ENCODE measurements at places on chromosomes 1 and 21.

DNA sequence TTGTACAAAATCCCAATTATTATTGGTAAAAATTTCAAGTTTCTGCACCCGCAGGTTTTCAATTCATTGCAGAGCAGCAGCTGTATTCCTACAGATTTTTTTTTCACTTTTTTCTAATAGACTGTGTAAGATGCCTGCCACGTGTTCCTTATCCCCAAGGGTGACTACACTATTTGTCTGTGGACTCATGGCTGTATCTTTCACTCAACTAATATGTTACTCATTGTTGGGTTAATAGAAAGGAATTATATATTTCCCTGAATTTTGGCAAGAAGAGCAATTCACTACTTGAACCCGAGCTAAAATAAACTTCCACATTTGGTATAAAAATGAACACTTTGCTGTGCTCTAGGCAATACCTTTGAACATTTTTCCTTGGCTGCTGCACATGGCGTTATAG, 158.7 kb downstream of the NCAM2 start:
- DNase-seq = no peak

DNA sequence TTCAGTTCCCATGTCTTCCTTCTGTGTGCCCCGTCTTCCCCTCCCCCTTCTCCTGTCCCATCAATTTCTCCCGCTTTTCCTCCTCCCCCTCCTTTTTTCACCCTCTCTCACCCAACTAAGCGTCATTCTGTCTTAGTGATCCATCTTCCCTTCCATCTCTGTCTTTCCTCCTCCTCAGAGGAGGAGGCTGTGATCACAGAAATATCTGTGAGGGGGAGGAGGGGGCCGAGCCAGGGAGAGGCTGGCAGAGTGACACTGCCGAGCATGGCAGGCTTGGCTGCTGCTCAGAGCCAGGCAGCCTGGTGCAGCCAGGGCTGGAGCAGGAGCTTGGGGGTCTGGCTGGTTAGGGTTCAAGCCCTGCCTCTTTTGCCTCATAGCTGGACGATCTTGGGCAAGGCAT, 7.6 kb downstream of the HTR6 start:
- no peak for DNase-seq

GRCh38 chr1:212979340-212980122, 29.2 kb downstream of the VASH2 start:
- DNase-seq = no peak

- DNase-seq = peak; percentile 58
Measured at GRCh38 chr1:179142889-179143299, 61.0 kb downstream of the TOR3A start.

DNA sequence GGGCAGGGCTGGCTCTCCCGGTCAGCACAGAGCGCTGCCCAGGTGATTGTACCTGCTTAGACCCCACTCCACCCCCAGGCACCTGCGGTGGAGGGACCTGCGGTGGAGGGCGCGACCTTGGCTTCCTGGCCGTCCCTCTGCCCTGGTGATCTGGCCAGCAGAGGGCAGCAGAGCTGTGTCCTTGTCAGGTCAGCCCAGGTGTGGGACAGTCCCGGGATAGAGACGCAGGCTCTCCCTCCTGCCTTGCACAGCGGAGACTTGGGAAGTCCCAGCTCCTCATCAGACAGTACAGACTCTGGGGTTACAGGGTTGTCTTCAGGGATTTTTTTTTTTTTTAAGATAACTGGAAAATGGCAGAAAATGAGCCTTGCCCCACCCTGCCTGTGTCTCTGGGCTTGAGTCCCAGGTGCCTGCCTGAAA, 10.0 kb downstream of the SLX9 start:
- DNase-seq = peak; percentile 82

DNA sequence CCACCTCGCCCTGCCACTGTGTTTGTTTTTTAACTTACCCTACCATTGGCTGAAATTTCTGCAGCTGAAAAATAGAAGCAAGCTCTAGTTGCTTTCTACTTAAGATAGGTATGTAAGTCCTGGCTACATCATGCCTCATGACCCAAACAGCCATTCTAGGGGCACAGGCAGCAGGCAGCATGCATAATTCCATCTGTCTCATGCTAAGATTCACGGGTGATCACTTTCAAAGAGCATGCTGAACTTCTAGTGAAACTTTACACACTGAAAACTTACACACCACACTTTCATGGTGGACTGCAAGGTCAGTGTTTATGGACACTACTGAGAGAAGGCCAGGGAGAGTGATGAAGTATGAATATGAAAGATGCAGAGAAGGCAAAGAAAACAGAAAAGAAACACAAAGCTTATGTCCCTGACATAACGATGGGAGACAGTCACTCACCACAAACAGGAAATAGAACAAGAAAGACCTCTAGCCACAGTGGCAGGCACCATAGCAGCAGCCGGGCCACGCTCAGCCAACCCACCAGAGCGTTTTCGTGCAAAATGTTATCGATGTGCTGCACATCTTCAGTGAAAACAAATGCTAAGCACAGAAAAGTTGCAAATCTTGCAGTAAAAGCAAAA, 102.3 kb upstream of the TIAM1 start:
- DNase-seq = peak; percentile 38

DNA sequence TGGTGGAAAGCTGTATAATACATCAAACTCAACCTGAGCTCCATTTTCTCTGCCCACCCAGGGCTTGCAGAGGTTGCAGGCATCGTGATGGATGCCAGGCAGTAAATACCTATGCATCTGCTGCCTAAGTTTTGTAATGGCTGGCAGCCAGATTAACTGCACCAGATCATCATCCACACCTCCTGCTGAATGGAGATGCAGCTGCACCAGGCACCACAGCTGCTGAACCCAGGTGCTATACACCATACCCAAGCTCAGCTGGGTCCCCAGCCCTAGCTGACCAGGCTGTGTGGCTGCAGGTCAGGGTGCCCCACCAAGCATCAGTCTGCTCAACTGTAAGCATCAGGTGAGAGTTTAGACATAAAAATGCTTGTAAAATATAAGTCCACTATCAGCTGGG, 6.7 kb upstream of the SNAPIN start:
- DNase-seq = no peak

GRCh38 chr1:177686933-177687332, 282.9 kb downstream of the SEC16B start:
- DNase-seq = no peak

DNA sequence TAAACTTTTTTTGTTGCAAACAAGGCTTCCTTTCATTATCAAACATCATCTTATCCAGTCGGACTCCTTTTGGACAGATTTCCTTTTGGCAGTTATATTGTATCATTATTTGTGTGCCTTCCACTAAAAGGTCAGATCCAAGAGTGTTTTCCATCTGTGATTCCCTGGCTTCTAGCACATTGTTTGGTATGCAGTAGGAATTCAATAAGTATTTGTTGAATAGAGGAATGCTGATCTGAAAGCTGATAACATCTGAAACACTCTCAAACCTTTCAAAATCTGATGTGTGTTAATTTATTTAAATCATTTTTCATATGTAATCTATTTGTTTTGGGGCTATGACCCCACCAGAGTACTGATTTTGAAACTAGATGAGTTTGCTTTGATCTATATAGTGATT, 39.0 kb downstream of the NDC1 start:
- no peak for DNase-seq

DNA sequence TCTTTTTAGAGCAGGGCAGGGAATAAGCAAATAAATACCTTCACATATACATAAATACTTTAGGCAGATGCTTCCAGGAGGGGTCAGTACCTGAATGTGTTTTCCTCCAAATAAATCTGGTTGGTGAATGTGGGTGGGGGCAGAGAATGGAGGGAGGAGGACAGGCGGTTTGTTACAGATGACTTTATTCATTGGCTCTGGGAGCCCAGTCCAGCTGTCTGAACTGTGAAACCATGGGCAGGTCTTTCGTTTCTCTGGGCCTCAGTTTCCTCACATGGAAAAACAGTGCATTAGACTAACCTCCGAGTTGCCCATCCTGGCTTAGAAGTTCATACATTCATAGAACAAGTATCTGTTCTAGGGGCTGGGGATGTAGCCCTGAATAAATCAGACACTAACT, 124.6 kb downstream of the IER5 start:
- DNase-seq = no peak

- DNase-seq = no peak
Measured at GRCh38 chr1:92951141-92951582, 10.1 kb downstream of the DIPK1A start.

GRCh38 chr1:56190806-56191365, 388.5 kb downstream of the PLPP3 start:
- DNase-seq = no peak

DNA sequence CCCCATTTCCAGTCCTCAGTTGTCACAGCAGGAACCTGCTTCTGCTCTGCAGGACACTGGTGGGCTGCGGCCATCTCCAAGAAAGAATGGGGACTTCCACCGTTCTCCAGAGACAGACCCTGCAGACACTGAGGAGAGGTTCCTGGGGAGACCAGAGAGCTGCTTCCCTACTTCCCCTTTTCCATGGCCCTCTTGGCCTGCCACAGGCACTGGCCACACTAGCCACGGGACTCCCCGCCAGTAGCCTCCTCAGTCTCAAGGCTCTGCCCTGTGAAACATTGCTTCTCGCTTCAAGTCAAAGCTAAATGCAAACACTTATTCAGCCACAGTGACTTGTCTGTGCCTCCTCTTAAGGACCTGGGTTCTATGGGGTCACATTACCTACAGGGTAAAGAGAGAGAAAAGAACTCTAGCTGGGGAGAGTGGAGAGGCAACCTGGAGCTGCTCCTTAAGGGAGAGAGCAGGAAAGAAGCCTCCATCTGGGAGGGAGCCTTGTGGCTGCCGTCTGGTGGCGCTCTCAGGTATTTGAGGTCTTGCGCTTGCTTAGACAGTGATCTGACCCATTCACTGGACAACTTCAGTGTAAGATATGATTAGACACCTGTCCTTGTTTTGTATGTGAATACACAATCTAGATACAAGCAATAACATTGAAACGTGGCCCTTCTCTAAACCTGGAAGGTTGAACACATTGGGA, 5.4 kb upstream of the SLAMF8 start:
- DNase-seq = no peak

GRCh38 chr1:43506233-43506632, 24.4 kb upstream of the PTPRF start:
- DNase-seq = no peak

GRCh38 chr21:44489962-44490361, 34.7 kb downstream of the LRRC3 start:
- DNase-seq = no peak

DNA sequence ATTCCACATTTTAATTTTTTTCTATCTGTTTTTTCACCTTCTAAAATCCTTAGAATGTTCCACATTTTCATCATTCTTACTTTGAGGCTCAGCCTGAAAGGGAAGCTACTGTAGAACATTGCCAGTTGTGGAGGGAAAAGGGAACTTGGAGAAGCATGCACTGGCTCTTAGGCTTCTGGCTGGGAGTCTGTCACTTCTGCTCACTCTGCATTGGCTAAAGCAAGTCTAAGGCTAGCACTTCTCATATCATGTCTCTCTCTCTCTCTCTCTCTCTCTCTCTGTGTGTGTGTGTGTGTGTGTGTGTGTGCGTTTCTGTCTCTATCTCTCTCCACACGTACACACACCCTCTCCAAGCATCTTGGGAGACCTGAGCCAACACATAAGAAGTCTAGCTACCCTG, 49.6 kb upstream of the ADAR start:
- no peak for DNase-seq

DNA sequence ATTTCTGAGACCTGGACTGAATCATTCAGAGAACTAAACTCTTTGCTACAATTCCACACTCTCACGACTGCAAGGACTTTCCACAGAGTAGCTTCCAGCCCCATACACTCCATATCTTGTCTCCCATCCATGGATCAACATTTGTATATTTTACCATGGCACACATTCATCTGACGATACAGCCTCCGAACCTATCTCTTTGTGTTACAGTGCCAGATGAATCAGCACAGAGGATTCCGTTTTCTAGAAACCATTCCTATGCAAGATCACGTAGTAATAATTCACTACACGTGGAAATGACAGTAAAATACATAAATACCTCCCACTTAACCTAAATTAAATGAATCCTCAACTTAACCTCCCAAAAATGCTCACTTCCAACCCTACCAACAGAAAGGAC, 110.0 kb upstream of the PRDX6 start:
- no peak for DNase-seq

- DNase-seq = no peak
Measured at GRCh38 chr1:40341491-40342380, 24.6 kb upstream of the COL9A2 start.

DNA sequence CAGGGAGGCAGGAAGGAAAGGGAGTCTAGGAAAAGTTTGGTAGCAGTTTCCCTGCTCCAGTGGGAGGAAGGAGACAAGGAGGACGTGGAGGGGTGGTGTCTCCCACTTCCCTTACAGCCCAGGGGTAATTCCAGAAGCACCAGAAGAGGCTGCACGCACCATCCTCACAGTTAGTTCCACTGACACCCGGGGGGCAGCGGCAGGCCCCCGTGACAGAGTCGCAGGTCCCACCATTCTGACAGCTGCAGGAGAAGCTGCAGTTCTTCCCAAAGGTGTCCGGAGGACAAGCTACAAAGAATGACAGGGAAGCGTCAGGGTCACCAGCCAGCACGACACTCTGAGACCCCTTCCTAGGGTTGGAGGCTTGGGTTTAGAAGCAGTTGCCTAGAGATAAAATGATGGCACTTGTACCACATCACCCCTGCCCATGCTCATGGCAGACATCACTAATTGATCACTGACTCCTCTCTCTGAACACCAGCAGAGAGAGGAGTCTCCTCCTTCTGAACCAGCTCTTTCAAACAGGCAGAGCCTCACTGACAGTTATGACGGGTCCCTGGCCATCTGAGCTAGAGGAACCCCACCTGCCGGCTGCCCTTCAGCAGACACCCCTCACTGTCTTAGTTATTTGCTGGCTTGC, 53.3 kb downstream of the ARHGEF16 start:
- no peak for DNase-seq

GRCh38 chr1:226666692-226667091, 72.4 kb downstream of the ITPKB start:
- no peak for DNase-seq

- DNase-seq = no peak
Measured at GRCh38 chr1:30908696-30909364, at the start of gene SDC3. Gene SDC3 (minus strand): TSS chr1:30908758. CDS start chr1:30908586, 172 bp downstream.

DNA sequence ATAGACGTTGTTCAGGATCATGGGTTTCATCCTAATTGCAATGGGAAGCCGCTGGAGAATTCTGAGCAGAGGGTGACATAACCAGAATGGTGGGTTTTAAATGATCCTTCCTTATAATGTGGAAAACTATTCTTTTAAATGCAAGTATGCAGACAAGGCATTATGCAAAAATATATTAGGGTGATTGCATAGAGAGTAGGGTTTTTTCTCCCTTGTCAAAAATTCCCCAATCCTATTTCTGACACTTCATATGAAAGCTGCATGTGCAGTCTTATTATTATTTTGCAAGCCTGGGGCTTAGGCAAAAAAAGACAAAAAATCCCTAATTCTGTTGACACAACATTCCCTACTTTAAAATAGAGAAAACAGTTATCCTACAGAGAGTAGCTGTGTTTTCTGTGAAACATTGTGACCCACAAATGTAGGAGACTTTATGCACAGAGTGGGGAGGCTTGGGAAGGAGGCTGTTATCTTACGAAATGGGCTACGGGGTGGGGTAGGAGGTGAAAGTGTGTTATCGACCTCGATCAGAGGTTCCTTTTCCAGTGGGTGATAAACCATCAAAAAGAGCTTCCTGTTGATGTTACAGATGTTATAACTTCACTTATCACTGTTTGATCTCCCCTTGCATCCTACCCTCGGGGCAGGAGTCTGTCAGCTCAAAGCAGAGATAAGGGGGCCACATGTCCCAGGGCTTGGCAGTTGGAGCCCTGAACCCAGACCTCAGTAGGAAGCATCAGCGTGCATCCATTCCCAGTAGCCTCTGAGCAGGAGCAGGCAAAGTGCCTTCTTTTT, 27.2 kb downstream of the RHEX start:
- DNase-seq = no peak

- DNase-seq = no peak
Measured at GRCh38 chr1:61109158-61109557, 26.8 kb downstream of the NFIA start.

GRCh38 chr1:231039161-231040018, 664 bp downstream of the FAM89A start:
- DNase-seq = no peak
